OCI-LY7 (cell line): ENCODE measurements at places on chromosomes 12 and 14.

GRCh38 chr12:13154831-13155230, 41.7 kb upstream of the EMP1 start:
- DNase-seq, result no peak

- DNase-seq, result no peak
These were observed 29.6 kb upstream of the RASSF3 start for GRCh38 chr12:64580681-64581080.

DNA sequence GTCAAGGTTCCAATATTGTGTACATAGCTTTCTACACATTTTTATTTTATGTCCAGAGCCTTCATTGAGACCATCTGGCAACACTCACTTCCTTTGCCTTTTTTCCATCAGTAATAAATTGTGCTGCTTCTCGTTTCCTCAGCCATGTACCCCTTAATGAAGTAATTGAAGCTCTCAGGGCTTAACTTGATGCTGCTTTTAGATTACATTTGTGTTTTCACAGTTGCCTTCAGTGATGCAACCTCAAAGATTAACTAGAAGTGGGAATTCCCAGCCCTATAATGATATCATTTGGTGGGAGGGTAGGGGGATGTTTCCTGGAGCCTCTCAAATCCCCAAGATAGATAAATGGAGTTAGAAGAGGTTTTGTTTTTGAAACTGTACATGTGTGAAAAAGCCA, 80.2 kb upstream of the KRR1 start:
- DNase-seq, result no peak

DNA sequence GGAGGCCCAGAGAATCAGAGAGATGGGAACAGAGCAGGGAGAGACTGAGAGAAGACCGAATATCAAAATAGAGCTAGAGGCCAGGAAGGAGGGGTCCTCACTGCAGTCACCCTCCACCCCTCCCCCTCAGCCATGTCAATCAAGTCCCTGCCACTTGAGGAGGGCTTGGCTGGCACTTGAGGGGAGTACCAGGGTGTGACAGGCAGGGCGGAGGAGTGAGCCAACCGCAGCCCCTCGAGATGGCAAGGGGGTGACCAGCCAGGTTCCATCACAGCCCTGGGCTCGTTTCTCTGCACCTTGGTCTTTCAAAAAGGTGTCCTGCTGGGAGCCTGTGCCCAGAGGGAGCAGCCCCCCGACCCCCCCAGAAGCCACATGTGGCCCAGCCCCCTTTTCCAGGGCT, 4.2 kb downstream of the AQP5 start:
- DNase-seq, result no peak

DNA sequence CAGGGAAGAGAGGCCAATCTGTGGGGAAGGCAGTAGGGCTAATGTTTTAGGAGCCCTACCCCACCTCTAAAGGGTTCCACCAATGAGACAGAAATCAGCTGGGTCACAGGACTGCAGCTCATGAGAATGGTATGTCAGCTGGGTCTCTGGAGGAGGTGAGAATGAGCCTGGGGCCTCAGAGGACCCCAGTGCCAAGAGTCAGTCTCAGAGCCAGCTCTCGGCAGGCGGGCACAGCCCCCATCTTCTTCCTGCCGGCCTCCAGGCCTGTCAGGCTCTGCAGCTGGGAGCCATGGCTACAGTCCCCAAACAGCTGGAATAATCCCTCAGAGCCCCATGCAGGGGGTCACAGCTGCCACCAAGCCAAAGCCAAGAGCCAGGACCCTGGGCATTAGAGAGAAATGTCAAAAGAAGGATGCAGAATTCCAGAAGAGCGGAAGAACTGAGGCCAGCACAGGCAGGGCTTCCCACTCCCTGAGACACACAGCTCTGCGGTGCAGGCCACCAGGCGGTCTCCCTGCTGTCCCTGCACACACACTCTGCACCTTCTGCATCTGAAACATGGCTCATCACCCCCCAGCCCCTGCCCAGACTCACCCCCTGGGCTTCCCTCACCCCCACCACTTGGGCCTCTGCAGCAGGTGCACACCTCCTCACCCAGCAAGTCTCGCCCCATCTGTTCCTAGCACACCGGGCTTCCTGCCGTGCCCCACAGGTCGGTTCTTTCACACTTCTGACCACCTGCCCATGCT, 26.0 kb downstream of the ITPK1 start:
- DNase-seq, result no peak

- no peak for DNase-seq
These were observed 114.5 kb downstream of the SRGAP1 start for GRCh38 chr12:63958876-63959580.

GRCh38 chr14:96965885-96966595, 168.9 kb downstream of the VRK1 start:
- DNase-seq, result no peak

GRCh38 chr14:96987086-96987474, 189.9 kb downstream of the VRK1 start:
- no peak for DNase-seq
